NCI-H1694 (cell line): ENCODE measurements at places on chromosomes 5 and 9.

DNA sequence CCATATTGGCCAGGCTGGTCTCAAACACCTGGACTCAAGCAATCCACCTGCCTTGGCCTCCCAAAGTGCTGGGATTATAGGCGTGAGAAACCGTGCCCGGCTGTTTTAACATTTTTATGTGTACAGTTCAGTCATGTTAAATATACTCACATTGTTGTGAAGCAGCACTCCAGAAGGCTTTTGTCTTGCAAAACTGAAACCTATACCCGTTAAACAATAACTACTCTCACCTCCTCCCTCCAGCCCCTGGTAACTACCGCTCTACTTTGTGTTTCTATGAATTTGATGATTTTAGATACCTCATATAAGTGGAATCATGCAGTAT, 23.1 kb upstream of the SHB start:
- no peak for DNase-seq

- DNase-seq = no peak
Measured at GRCh38 chr9:94926431-94926800, 199.9 kb downstream of the AOPEP start.

DNA sequence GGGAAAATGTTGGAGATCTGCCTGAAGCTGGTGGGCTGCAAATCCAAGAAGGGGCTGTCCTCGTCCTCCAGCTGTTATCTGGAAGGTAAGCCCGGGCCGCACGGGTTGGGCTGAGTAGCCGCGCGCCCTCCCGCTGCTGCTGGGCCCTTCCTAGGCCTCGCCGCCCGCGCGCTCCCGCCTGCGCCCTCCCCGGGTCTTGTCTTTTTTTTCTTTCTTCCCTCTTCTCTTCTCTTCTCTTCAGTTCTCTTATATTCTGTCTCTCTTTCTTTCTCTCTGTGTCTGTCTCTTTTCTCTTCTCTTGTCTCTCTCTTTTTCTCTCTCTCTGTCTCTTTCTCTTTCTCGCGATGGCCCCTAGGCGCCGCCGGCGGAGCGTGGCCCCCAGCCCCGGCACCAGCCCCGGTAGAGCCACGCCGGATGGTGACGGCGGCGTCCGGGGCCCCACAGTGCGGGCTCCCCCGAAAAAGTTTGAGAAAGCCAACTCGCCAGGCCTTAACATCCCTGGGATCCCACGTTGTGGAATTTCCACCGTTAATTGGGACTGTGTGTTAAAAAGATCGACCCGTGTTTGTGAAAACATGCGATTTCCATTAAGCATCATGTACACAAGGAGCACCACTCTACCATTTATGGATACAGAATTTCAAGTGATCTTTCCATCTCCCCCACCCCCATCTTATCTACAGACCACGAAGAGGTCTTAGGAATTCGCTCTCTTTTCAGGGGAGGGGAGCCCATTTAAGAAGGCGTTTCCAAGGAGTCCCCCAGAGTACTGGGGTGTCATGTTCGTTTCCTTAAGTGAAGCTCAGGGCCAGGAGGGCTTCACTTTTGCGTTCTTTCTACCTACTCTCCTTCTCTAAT, 616 bp downstream of the ABL1 start:
- no peak for DNase-seq

DNA sequence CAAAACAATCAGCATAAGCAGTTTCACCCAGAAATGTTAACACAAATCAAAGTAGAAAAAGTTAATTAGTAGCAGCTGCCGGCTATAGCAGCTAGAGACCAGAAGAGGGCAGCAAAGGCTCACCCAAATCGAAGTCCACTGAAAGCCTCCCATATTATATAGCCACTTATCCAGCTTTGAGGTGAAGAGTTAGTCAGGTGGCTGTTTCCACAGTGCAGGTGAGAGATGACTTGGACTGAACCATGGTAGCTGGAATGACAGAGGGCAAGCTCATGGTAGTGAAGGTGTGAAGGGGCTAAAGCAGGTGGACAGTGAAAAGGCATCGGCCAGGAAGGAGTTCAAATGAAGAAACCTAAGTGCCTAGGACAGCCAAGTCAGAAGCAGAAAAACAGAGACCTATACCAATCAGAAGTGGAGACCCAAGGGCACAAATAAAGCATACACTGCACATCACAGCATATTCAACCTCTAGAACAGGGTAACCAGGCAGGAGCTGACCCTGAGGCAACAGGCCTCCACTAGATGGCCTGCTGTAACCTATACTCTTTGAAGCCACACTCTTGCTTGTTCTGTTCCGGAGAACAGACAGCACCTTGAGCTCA, 7.2 kb upstream of the RNF38 start:
- peak; percentile 68 for DNase-seq

DNA sequence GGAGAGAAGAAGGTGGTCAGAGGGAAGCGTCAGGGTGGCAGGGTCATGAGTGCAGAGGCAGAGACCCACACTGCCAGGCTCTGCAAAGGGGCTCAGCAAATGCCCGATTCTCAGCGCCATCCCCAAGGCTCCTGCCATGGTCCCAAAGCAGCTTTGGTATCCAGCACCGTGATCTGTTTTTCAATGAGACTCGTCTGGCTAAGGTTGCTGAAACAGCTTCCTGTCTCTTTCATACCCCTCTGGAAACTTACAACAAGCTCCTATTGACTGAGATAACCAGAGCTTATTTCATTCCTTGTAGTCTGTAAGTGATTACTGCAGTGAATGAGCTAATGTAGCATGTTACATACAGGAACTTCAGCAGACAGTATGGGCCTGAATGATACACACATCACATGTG, 568.6 kb upstream of the DAP start:
- no peak for DNase-seq

DNA sequence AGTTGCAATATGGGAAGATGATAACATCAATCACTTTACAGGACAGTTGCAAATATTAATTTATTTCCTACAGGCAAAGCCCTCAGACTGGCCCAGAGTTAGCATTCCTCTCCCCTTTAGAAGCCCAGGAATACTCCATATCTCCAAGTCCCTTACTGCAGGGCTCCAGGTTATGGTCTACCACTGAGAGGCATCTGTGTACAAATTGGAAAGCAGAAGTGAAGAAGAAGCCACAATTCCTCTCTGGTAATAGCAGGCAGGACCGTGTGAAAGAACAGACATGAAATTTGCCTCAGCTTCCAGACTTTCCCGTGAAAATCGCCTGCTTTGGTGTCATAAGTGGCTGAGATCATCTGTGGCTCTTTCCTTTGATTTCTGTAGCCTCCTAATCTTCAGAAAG, 289.6 kb downstream of the GLIS3 start:
- no peak for DNase-seq

DNA sequence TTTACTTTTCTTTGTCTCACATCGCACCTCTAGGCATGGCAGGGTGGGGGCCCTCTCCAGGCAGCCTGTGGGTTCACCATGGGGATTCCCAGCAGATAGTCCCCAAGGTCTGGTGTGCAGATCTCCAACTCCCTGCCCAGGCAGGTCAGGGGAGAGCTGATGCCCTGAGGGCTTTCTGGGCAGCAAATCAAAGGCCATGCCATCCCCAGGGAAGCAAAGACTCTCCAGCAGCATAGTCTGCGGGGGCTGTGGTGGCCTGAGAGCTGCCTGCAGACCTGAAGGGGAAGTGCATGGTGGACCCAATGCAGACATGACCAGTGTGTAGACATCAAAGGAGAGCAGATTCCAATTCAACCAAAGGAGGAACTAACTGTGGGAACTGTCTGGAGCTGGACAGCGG, 7.7 kb downstream of the NEURL1B start:
- DNase-seq = no peak

DNA sequence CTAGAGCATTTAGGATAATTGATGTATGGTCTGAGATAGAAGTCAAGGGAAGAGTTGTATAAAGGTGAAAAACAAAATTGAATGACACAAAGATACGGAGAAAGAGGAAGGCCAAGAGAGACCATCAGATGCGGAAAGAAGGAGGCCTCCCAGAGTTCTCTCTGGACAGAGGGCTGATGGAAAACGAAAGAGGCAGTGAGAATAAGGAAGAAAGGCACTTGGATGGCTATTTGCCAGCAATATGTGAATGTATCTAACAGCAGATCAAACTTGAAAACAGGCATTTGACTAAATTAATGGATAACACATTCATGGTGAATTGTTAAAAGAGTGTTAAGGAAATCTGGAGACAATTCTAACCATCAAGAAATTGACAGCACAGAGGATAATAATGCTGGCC, 2.4 kb upstream of the DOCK8 start:
- DNase-seq = no peak

DNA sequence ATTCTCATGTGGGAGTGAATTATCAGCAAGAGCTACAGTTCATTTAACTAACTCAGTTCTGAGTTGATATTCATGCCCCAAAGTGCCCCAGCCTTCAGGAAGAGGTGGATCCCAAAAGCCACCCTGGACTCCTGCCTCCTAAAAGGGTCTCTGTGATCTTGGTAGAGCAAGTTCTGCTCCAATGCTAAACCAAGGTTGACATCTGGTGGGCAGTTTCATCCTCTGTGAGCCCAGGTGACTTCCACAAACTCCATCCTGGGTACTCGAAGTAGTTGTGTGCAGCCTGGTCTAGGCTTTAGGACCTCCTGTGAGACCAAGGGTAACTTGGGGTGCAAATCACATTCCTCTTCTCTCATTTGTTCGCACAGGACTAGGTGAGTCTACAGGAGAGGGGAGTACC, 816.8 kb downstream of the MTRR start:
- peak; percentile 40 for DNase-seq

DNA sequence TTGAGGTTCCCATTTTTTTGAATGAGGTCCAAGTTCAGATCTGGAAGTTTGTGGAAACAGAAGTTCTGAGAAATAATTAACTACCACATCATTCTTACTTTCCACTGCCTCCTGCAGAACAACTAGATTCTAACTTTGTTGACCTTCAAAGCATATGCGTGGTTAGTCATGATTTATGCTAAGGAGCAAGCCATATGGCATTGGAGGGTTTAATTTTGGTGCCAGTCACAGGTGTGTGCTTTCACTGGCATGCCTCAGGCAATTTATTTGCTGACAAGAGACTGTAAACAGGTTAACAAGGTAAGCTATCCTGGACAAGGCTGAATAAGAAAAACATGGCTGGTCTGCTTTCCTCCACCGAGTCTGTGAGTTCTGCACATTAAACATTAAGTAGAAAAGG, 31.5 kb downstream of the HMHB1 start:
- DNase-seq = no peak

GRCh38 chr9:112784020-112784785, 33.6 kb downstream of the SNX30 start:
- no peak for DNase-seq

- no peak for DNase-seq
Measured at GRCh38 chr5:170464280-170465127, 39.3 kb upstream of the KCNIP1 start.

GRCh38 chr9:38256461-38256860, 136.0 kb upstream of the ALDH1B1 start:
- no peak for DNase-seq

- DNase-seq = no peak
Measured at GRCh38 chr5:31741496-31741895, 102.6 kb downstream of the PDZD2 start.

DNA sequence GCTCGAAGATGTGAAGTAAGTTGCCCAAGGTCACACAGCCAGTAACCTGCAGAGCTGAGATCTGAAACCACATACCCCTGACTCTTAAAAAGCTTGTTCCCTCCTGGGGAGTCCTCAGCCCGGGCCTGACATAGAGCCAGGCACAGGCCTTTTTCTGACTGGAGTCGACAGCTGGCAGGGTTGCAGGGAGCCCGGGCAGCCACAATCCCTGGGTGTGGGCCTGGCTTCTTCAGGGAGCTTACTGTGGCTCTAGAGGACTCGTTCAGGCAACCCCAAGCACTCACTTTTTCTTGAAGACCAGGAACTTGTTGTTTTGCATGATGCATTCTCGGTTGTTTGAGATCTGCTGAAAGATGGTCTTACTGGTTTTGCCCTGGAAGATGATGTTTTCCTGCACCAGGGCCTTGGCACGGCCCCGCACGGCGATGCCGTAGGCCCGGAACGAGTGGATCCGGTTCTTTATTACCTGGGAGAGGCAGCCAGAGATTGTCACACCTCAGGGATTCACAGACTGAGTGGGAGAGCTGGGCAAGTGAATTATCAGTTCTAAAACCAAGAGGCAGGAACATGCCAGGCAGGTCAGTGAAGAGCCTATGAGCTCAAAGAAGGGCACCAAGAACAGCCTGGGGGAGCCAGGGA, 30.0 kb downstream of the POLR1E start:
- no peak for DNase-seq

DNA sequence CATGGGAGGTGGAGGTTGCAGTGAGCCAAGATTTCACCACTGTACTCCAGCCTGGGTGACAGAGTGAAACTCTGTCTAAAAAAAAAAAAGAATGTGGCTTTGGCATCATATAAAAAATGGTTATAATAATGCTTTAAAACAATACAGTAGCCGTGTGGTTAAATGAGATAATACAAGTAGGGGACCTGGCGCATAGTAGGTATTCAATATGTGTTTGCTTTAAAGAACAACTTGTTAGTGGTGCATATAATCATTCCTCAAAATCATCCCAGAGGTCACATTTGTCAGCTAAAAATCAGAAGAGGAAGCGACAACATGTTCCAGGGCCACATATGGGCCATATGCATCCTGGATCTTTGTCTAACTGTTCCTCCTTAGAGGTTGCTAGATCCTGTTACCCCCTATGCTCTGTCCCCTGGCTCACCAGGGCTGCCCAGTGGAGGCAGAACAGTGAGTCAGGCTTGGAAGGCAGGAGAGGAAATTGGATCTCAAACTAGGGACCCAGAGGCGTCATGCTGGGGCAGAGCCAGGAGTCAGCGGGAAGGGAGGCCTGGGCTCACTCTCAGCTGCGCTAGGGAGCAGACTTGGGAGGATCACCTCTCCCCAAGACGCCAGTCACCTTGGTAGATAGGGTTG, 27.7 kb downstream of the LHX6 start:
- no peak for DNase-seq

DNA sequence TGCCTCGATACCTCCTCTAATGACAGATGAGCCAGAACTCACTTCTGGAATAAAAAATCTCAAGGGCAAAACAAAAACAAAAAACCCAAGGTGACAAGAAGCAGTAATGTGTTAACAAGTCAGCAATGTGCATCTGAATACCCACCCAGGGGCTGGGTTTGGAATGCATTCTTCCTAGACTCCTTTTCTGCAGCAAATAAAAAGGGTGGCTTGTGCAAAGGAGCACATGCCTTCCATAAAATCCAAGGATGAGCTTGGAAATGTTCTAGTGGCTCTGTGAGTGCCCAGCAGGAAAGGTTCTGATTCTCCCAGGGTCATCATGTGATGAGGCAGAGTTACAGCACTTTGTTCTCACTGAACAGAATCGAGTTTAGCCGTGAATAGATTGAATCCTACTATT, 599.9 kb downstream of the RAB3C start:
- no peak for DNase-seq

GRCh38 chr5:122421374-122422079, 109.5 kb downstream of the SNCAIP start:
- no peak for DNase-seq

GRCh38 chr5:111914966-111915636, 158.1 kb upstream of the NREP start:
- DNase-seq = no peak
